ENCODE measurements at places on chromosomes 3 and 15.

DNA sequence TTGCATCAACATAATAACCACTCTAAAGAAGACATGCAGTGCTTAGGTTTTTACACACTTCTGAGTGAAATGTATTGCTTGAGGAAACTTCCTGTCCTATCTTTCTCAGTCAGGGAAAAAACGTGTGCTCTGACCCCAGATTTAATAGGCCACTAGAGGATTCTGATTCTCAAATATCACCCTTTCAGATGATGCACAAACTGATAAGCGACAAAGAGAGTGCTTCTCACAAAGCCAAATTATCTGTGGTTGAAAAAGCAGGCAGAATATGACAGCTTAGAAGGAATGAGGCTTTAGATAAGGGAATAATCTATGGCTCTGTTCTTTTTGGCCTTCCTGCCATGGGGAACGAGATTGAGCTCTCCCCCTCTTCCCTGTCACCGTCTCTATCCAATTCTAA lies 583.4 kb upstream of the SGO1 start:
- DNase-seq = no peak

DNA sequence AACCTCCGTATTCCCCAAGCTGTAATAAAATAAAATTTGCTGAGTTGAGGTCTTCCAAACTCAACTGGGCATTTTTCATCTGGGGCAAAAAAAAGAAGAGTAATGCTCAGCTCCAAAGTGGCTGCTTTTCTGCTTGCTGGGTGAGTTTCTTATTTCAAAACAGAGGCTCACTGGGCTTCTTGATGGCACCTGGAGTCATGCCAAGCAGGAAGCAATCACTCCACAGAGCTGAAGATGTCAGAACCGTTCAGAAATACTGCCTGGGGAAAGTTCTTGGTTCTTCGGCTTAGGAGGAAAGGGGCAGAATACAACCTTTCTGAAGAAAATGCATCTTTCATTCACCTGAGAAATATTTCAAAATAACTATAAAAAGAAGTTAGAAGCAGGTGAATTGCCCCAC lies 4.1 kb downstream of the CCR9 start:
- no peak for DNase-seq

- no peak for DNase-seq
Measured at GRCh38 chr3:167700046-167700445, 34.6 kb downstream of the PDCD10 start.

DNA sequence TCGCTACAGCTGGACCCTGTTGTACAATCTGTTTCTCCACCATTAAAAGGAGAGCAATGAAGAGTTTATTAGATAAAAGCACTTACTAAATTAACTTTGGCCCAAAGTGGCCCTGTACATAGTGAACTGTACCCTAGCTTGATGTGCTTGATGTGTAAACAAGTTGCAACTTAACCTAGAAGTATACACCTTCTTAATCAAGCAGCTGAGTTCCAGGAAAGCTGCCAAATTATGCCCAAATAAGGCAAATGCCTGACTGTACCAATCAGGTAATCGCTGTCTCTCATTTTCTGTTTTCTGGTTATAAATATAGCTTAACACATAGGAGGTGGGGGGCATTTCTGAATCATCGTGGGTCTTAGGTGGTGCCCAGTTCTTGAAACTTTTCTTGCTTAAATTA lies 704.8 kb upstream of the CBLB start:
- DNase-seq = no peak

- DNase-seq = no peak
Measured at GRCh38 chr3:42183991-42184632, 81.9 kb downstream of the CCK start.

DNA sequence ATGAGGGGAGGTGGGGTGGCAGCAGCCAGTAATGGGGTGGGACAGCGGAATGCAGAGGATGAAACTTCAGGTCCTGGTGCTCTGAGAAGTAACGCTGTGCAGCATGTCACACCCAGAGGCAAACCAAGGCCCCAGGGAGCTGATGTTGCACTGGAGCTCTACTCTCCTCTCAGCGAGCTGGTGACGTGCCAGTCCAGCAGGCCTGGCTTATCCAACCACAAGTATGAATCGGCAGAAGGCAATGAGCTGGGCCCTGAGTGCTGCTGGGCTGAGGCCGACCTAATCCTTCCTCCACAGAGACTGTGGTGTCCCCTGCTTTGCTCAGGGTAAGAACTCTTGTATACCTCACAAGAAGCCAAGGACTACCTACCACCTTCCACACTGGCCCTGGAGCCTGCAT lies 30.5 kb downstream of the CD86 start:
- no peak for DNase-seq

- peak; percentile 22 for DNase-seq
Measured at GRCh38 chr15:47412136-47412535, 305.2 kb upstream of the SEMA6D start.

DNA sequence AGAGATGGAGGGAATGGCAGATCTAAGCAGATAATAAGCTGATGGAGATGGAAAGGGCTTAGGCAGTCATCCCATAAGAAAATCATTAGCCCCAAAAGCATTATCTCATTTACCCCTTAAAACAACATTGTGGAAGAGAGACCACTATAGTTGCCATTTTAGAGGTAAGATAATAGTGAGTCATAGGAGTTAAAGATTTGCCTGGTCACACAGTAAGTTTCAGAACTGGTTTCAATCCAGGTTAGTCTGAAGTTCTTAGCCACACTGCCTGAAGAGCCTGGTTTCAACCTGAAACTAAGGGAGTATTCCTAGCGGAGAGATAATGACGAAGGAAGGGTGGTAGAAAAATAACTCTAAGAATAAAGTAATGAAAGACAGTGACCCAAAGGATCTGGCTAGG lies 13.0 kb upstream of the UBR1 start:
- DNase-seq = no peak

GRCh38 chr15:101362359-101362758 lies 67.3 kb upstream of the SNRPA1 start:
- no peak for DNase-seq

DNA sequence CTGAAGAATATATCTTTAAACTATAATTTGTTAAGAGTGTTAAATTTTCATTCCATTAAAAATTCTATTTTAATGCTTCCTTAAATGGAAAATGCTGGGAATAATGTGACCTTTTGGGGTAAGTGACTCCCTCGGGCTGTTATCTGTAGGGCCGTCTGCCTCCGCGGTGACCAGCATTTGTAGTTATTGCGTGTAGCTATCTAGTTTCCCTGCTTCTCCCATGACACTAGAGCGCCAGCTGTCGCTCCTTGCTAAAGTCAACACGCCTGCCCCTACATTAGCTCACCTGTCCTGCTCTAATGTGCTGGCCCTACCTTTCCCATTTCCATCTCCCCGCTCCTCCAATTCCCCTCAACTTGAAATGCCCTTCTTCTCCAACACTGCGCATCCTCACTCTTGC lies 12.4 kb upstream of the CHRM5 start:
- no peak for DNase-seq

- DNase-seq = no peak
Measured at GRCh38 chr3:41088882-41089281, 110.4 kb upstream of the CTNNB1 start.

GRCh38 chr3:95752199-95752598 lies 1062.2 kb upstream of the EPHA6 start:
- DNase-seq = no peak

DNA sequence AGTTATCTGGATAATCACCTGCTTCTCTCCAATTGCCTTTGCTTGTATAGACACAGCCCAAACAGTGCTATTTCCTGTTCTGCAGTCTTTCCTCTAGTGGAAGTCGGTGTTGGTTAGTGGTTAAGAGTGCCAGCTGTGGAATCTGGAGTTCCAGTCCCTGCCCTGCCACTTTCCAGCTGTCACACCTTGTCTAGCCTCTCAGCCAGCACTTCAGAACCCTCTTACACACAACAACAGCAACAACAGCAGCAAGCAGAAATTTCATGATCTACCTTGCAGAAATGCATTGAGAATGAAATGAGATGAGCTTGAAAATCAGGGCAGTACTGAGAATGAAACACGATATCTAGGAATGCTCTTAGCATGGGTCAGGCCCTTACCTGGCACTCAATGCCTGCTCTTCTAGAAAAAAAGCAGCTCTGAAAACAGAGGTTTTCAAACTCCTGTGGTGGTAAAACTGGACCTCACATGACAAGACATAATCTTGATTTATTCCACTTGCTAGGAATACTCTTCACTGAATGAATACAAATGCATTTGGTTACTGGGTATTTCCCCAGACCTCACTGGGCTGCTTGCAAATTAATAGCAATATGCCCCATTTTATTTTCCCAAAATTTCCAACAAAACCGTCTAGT lies 3.3 kb upstream of the WNT5A start:
- DNase-seq = no peak

DNA sequence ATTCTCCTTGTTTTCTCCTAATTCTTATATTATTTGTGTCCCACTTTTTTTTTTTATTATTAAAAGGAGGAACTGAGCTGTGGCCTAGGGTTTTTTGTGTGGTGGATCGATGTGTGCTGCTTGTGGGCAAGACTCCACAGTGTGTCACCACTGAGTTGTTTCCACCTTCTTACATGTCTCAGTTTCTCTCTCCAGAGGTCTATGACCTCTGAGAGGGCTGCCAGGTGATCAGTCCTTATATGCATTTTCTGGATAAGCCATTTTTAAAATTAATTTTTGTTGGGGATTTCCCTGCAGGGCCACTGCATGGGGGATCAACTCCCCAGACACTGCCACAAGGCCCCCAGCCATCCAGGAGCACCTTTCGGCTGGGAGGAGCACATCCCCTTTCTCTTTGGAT lies 27.8 kb downstream of the IQCF6 start:
- no peak for DNase-seq

DNA sequence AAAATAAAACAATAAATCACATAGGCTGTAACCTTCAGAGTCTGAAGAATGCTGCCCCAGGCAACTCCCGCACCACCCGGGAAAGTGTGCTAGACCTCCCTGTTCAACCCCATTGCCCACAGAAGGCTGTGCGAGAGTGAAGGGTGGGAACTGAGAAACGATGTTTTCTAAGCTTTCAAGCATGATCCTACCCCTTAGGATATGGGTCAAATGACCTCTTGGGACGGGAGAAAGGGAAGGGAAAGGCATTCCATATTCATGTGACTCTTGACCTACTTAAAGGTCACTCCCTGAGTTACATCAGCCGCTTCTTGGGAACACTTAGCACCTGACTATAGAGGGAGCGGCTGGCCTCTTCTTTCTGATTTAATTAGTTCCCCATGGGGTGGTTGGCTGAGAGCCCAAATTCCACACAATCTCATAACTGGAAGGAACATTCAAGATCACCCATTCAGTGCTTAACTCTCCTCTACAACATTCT lies 114.7 kb upstream of the SLC24A5 start:
- no peak for DNase-seq

DNA sequence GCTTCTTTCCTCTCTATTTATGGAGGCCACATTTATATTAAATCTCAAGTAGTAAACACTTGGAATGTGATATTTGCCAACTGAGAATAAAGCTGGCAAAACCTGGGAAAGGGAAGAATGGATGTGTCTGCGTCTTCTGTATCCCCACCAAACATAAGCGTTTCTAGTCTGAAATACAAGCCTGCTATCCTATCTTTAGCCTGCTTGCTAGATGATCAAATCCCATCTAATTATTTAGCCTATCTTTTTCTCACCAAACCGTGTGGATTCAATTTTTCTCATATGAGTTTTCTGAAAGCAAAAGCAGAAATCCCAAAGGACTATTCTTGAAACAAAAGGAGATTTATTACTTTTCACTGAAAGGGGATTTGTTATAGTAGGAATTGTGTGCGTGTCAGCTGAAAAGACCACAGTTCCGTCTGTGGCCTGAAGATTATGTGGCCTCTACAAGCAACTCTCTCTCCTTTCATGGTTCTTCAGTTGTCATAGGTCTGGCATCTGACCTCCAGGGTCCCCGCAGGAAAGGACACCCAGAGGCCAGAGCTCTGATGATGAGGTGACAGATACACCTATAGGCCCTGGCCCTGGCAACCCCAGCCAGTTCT lies 266.0 kb upstream of the MCTP2 start:
- no peak for DNase-seq

- no peak for DNase-seq
Measured at GRCh38 chr3:55172913-55173312, 245.1 kb upstream of the LRTM1 start.

DNA sequence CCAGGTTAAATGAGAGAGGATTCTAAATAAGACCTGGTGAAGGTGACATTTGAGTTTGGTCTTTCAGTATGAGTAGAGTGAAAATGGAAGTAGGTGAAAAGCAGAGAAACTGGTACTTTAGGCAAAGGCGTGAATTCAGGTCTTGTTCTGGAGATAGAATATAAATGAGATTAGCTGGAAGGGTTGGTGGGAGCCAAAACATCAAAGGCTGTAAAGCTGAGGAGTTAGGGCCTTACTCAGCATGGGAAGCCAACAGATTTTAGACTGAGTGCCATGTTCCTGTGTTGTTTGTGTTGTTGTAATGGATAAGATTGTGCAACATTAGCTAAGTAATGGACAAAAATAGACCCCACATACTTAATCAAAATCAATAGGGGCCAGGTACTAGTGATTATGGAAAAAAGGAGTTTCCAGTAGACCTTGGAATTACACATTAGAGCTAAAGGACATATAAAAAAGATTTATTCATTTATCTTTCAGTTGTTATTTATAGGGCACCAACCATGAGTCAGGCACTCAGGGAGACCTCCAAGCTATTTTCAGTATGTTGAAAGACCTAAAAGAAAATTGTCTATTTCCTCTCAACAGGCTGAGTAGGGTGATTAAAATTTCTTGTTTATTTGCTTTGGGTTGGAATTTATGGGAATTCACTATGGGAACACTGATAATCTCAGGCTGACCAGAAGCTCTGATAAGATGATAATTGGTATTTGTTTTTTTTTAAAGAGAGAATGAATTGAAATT lies 20.8 kb downstream of the ARL14 start:
- DNase-seq = no peak

GRCh38 chr15:68372291-68372811 lies 59.6 kb downstream of the ITGA11 start:
- no peak for DNase-seq

DNA sequence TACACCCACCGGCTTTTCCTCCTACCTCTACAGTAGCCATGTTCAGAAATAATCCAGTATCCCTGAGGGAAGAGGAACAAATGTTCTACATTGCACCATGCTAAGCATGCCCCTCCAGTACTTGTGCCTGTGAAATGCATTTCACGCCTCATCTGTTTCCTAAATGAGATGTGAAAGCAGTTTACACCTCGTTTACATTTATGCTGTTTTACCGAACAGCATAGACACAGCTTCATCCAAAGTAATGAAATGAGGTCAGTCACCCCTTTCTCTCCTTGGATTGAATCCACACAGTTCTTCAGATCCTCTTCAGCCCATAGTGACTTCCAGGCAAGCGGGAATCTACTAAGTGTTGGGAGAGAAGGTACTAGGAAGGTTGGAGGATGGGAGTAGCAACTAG lies 514.3 kb downstream of the PDCD6IP start:
- no peak for DNase-seq

DNA sequence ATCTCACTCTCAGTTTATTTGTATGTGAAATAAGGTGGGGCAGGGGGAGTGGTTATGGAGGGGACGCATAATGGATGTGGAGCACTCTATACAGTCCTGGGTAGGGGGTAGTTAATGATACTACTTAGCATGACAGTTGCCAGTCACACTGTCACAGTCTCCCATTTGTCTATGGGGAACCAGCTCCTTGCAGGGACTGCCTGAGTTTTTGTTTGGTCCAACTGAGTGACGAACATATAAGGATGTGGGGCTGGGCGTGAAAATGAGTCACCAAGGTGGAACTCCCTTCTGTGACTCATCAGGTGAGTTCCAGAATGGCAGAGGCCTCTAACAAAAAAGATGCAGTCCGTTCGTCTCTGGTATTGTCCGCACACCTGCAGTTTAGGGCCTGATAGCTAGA lies 235.3 kb upstream of the ST8SIA2 start:
- no peak for DNase-seq
